Stimulated activated CD4-positive, alpha-beta T cell treated with anti-CD3 and anti-CD28 coated beads, Interleukin-2, amount 100 ng/mL, for 24 hours (primary cell): ENCODE measurements at places on chromosomes 4 and X.

DNA sequence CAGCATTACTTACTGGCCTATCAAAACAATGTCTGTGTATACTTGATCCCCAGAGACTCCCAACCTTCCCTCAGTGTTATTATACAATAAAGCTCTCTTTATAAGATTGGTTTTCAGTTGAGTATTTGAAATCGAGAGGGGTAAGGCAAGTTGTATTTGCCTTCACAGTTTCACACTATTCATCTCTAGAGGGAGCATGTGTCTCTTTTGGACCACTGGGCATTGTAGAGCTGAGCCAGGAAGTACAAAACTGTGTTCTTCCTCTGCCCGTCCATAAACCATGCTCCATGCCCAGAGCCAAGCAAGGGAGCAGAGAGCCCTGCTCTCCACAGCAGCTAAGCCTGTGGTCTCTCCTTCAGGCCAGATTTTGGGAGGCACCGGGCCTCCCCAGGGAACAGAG, 61.5 kb upstream of the HHIP start:
- DNase-seq = no peak

- no peak for DNase-seq
Observed at GRCh38 chrX:30618160-30618765, 35.0 kb upstream of the GK start.

DNA sequence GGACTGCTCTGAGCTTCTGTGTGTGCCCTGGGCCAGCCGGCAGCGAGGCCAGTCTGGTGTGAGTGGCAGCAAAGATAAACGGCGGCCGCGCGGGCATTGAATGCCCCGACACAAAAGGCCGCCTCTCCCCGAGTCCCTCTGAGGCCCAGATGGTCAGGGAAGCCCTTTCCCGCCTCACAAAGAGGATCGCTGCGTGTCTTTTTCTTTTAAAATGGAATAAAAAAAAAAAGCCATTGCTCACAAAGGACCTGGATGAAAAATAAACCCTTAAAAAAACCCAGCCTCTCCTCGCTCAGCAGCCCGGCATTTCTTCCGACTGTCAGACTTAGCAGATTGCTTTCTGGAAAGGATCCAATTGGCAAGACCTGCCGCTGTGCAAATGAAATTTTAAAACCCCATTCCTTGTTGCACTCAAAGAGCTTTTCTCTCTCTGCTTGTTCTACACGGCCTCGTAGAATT, 578.7 kb downstream of the BCOR start:
- no peak for DNase-seq

DNA sequence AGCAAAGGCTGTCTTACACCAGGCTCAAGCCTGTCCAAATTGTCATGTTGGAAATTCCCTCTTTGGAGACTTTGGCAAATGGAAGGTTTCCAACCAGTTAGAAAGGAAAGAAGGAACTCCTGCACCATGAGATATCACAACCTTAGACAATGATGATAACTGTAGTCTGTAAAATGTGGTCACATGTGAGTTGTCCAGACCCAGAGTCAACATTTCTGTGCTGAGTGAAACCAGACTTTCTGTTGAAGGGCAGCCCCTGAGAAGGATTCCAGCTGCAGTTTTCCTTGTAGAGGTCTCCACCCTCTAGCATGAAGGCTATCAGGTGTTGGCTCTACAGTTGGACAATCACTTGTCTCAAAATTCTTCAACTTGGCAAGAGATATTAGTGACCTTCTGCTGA, 82.4 kb downstream of the SOX3 start:
- DNase-seq = no peak
